ENCODE measurements at places on chromosomes 6 and 20.

GRCh38 chr20:40361916-40362315 is 327.1 kb downstream of the MAFB start:
- no peak for DNase-seq

- DNase-seq: peak; percentile 63
Measured at GRCh38 chr6:15443119-15443830, 197.4 kb downstream of the JARID2 start.

- peak; percentile 100 for DNase-seq
Measured at GRCh38 chr6:15299430-15300131, 53.7 kb downstream of the JARID2 start.

DNA sequence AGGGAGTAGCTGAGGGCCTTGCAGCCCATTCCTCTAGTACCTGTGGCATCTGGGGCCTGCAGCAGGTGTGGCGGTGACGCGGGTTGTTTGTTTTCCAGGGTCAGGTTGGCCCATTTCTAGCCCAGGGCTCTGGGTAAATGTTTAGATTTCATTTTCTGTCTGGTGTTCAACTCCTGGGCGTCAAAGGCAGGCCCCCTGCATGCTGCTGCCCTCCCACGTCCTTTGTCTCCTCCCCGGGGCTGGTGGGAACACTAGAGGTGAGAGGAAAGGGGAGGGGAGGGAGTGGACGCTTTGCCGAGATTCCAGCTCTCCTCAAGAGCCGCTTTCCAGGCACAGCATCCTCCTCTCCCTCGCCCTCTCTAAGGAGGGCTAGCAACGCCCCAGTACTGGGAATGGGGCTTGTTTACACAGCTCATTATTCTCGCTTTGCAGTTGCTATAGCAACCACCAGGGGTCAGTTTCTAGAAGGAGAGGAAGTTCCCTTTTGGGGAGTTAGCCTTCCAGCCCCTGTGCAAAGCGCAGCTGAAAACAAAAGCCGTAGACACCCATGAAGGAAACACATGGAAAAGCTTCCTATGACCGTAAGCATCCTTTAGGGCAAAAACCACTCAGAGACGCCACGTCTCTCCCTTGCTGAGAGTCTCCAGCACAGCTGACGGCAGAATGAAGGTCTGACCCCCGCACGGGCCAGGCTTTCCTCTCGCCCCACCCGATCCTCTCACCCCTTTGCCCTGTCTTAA is 170.6 kb downstream of the LY86 start:
- DNase-seq: peak; percentile 74

- peak; percentile 60 for DNase-seq
Measured at GRCh38 chr6:110738899-110739365, 76.3 kb downstream of the CDK19 start.

DNA sequence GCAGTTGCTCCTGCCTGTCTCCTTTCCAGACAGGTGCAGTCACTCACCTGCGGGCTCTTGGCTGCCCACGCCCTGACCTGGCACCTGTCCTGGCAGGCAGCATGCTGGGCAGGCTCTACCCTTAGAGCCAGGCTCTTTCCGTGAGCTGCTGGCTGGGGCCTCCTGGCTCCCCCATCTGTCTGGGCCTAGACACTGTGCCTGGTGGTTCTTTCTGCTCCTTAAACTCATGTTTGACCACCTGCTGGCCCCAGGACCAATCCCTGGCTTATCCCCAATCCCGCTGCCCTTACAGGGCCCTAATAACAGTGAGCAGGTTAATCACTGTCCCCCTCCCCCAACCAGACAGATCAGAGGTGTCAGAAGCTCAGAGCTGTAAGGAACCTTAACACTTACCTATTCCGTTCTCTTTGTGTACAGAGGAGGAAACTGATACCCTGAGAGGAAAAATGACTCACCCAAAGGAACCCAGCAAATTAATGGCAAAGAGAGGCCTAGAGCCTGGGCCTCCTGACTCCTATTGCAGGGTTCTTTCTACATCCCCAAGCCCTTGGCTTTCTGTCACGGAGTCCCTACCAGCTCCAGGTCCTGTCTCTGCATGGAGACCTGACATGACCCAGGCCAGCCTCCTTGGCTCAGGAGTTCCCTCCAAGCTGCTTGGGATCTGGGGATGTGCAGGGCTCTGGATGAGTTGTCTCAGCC is 54.7 kb downstream of the RAB44 start:
- DNase-seq: no peak

- no peak for DNase-seq
Measured at GRCh38 chr20:5829241-5829809, 79.1 kb downstream of the SHLD1 start.

DNA sequence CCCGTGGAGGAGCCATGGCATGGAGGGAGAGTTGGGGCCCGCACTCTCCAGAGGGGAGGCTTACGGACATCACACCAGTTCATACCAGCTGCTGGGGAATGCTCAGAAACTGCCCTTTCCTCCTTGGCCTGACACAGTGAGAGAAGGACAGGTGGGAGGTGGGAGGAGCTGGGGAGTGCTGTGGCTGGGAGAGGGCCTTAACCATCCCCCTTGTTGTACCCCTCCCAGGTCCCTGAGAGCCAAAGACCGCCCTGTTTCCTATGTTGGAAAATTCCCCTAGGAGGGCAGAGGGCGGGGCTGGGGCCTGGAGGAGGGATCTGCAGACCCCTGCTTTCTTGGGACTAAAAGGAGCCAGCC is 24.1 kb downstream of the FOXP4 start:
- DNase-seq: no peak

- DNase-seq: no peak
Measured at GRCh38 chr6:90581146-90581545, 5.7 kb downstream of the MAP3K7 start.

DNA sequence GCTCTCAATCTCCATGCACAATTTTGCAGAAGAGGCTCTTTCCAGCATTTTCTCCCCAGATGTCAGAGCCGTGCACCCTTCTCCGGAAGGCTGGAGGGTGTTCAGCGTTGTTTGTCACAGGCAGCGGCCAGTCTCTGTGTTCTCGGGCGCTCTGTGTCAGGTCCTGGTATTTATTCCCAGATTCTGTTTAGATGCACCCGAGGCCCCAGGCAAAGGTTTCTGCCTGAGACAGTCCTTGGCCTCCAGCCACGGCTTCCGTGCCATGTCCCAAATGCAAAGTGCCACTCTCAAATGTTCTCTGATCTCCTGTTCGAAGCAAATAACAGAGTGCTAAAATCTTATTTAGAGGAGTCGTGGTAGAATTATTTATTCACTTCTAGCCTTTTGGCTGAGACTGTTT is 140.3 kb upstream of the AGPAT4 start:
- no peak for DNase-seq

DNA sequence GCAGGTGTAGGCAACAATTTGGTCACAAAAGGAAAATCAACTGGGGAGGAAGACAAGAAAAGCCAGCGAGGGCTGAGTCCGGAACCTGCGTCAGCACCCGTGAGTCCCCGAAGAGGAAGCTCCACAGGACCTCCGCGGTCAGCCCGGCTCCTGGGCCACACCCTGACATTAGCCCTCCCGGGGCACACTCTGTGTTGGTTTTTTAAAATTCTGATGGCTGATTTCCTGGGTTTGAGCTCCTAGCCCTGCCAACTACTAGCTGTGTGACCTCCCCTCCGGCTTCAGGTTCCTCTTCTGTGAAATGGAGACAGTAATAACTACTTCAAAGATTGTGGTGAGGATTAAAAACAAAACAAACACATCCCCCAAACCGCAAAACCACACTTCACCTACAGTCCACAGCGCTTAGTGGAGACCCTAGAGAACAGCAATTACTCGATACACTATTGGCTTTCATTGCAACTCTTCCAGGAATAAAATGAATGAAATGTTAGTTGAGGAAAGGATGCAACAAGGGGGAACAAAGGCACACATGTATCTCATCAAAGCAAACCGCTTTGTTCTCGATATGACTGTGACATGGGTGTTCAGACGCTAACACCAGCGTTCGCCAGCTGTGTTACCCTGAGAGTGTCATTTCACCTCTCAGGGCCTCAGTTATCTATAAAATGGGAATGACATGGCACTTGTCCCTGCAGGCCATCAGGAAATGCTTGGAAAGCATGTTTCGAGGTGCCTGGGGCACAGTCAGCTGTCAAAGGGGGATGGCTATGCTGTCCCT is 985 bp downstream of the ZBP1 start:
- peak; percentile 71 for DNase-seq

DNA sequence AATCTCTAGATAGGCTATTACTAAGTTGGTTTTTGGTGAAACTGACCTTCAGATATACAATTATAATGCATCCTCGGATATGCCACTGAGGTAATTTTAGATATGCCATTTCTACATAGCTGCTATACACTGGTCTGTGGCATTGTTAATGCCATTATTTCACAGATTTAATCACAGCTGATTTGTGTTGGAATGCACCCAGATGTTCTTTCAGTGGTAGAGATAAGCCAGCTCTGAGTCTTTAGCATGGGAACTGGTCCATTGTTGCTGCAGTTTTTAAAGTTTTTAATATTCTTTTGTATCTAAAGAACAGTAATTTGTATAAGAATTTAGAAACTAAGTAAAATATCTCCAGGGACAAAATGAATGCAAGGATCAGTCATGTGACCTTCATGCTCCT is 6.8 kb downstream of the TMX4 start:
- DNase-seq: peak; percentile 16

DNA sequence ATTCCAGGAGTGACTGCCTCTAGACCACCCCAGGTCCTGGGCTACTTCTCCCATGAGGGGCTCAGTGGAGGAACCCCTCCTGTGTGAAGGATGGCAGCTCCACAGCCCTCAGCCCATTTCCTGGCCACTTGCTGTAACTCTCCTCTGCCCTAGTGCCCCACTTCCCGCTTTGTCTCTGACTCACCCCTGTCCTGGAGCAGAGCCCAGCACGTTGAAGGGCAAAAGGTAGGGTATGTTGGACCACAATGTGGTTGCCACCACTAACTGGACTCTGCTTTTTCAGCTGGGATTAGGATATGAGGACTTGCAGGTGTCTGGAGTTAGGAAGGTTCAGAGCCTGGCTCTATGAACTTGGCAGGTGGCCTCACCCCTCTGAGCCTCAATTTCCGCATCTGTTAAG is 2.4 kb downstream of the MYBL2 start:
- no peak for DNase-seq

DNA sequence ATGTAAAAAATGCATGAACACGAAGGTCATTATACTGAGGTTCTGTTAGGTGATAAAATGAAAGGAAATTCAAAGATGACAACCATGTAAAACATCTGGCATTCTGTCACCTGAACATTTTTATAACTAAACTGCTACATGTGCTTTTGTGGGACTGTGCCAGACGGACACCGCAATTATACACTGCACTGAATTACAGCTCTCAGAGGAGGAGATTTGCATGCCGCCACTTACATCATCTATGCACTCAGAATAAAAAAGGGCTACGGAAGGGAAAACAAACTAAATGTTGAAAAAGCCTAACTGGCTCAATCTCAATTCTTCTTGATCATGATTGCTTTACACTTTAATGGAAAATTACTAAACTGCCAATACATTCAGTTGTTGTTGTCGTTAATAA is 614.0 kb upstream of the EYS start:
- no peak for DNase-seq

DNA sequence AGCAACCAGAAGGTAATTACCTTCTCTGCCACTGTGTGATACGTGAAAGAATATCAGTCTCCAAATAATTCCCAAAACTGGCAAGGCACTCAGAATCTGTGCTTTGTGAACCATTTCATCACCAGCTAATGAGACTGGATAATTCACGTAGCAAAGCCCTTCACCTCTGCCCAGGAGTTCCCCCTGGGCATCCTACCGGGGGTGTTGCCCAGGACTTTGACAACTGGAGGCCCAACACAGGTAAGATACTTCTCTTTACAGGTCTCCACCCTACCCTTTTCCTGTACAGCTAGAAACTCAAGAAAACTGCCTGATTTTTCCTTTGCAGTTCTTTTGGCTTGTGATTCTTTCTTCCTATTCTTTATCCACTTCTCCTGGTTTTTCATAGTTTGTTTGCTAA is 2.7 kb upstream of the CD24 start:
- no peak for DNase-seq

DNA sequence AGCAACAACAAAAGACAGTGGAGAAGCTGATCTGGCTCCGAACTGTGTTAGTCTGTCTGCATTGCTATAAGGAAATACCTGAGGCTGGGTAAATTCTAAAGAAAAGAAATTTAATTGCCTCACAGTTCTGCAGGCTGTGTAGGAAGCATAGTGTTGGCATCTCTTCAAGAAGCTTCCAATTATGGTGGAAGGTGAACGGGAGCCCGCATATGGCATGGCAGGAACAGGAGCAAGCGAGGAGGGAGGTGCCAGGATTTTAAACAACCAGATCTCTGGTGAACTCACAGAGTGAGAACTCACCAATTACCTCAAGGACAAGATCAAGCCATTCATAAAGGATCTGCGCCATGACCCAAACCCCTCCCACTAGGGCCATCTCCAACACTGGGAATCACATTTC is 293.5 kb downstream of the SMOC2 start:
- DNase-seq: no peak

- peak; percentile 83 for DNase-seq
Measured at GRCh38 chr6:127302728-127303660, 36.3 kb downstream of the RNF146 start.

DNA sequence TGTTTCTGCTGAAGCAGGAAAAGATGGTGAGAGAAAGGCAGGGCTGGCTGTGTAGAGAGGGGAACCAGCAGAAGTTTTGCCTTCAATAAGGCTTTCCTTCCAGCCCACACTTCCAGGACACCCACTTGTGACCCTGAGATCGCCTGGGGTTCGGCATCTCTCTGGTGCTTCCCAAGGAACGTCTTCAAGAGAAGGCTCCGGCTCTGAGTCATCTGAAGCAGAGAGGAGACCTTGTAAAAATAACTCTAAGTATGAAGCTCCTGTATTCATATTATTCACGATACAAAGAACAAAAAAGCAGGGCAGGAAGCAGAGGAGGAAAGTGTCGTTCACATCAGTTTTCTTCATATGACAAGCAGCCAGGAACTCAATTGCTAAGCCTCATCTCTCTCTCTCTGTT is 95.4 kb upstream of the MRPS10 start:
- no peak for DNase-seq

DNA sequence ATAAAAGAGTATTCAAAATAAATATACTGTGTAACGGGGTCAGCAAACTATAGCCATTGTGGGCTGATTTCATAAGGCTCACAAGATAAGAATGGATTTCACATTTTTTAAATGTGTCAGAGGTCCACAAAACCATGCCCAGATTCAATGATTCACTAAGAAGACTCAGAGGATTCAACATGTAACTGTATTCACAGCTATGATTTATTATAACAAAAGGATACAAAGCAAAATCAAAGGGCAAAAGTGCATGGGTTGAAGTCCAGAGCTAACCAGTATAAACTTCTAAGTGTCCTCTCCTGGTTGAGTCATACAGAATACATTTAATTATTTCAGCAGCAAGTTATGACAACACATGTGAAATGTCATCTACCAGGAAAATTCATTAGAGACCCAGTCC is 49.2 kb downstream of the TBC1D32 start:
- DNase-seq: no peak

GRCh38 chr6:19719691-19720128 is 117.5 kb upstream of the ID4 start:
- DNase-seq: no peak

- no peak for DNase-seq
Measured at GRCh38 chr6:95743591-95743990, 166.3 kb downstream of the MANEA start.

All from common myeloid progenitor, CD34-positive (primary cell).